ENCODE measurements at places on chromosomes 1 and 21.

DNA sequence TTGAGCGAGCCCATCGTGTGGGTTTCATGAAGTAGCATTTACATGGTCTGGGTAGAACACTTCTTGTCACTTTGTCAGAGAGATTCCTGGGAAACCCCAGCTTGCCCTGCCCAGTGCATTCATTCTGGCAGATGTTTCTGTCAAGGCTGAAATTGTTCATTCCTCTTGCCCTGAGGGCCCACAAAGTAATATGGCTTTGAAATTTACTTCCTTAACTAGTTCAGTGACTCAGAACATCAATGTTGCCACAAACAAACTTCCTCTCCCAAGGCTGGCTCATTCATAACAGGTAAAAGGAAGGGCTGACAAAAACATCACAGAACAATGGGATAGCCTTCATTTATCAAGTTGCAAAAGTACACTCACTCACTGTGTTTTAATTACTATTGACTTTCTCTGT is 5.0 kb upstream of the KIAA0040 start:
- DNase-seq = no peak

GRCh38 chr1:206672011-206672688 is 12.6 kb upstream of the MAPKAPK2 start:
- no peak for DNase-seq

DNA sequence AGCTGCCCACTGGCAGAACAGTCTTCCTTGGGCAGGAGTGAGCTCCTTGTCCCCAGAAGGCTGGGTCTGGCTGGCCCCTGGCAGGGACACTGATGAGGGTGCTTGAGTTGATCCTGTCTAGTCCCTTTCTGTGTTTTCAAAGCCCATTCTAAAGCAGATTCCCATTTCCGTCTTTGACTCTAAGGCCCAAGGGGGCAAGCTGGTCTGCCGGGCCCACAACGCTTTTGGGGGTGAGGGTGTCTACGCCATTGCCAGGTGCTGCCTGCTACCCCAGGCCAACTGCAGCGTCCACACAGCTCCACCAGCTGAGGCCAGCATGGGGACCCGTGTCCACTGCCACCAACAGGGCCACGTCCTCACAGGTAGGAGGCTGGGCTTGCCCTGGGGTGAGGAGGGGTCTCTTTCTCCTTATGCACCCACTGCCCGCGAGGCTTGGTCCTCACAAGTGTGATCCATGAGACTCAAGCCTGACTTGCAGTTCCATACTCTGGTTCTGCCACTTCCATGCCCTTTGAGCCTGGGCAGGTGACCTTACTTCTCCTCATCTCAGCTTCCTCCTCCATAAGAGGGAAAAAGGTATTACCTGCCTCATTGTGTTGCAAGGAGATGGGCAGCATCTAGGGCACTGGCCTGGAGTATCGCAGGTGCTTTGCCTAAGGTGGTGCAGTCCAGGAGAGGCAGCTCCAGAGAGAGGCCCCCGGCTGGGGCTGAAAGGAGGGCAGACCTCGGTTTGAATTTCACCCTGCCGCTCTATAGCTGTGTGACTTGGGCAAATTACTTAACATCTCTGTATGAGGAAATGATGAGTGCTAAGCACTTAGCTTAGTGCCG is 20.2 kb downstream of the PCSK9 start:
- DNase-seq = no peak

GRCh38 chr1:179126338-179127060 is 44.6 kb downstream of the TOR3A start:
- DNase-seq = no peak

DNA sequence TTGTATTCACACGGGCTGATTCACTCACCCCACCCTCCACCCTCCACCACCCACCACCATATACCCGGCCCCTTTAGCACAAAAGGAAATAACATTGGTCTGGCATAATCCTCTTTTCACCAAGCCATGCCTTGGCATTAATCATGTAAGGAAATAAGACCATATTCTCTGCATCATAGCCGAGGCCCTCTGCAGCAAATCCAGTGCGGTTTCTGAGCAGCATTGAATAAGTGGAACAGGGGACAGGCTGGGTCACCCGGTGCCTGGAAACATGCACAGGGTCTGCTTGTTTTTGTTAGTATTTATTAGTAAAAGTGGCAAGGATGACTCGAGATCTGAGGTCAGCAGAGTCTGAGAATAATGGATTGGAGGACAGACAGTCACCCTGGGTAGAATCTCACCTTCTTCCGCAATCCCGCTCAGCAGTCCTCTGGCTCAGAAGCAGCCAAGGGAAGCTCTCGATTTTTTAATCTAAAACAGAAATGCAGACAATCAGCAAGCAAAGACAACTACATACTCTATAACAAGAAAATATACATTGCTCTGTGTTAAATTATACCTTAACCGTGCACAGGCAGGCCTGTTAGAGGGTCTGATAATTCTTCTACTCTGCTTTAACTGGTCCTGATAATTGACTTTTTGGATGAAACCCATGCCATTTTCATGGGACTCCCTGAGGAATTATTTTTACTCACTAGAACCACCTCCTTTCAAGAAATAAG is 52.4 kb upstream of the CDC42BPA start:
- no peak for DNase-seq

DNA sequence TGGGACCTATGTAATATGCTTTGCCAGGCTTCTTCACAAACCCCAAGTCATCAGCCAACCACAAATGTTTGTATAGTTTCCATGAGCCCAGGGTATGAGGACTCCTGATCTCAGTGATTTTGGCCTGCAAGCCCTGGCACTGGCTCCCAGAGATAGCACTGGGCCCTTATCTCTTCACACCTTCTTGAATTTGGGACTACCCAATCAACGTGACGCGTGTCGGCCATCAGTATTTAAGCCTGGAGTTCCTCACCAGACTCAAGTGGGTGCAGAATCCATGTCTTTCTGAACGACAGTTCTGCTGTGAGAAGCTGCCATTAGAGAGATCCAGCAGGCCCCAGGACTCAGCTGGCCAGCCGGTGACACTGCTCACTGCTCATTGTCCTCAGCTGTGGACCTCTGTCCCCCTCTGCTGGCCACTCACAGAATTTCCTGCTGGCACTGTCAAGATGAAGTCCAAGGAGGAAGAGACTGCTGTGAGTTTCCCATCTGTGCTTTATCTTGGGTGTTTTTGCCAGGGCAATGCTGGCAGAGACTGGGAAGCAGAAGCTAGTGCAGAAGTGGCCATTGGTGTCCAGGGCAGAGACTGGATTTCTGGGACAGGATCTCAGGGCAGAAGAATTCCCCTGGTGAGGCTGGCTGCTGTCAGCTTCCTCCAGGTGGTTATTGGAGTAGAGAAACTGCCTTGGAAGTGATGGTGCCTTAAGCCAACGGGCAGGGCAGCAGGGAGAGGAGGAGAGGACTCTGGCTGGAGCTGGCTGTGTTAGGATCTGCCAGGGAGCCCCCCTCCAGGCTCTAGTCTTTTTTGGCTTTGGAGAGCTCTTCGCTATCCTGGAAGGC is 28.4 kb downstream of the TMCC2 start:
- peak; percentile 75 for DNase-seq

- no peak for DNase-seq
These were observed 136.5 kb downstream of the FGGY start for GRCh38 chr1:59433440-59433813.

DNA sequence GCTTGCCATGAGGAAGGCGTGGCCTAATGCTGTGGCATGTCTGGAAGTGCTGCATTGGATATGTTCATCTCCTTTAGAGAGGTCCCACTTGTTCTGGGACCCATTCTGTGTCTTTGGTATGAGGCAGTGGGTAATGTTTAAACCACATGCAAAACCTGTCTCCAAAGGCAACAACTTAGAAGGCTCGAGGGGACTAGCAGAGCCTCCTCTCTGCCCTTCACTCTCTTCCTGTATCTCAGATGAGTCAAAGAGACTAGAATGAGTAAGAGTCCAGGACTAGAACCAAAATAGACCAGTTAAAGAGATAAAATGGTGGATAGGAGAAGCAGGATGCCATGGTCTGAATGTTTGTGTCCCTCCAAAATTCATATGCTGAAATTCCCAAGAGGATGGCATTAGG is 220.8 kb upstream of the KIAA0040 start:
- no peak for DNase-seq

DNA sequence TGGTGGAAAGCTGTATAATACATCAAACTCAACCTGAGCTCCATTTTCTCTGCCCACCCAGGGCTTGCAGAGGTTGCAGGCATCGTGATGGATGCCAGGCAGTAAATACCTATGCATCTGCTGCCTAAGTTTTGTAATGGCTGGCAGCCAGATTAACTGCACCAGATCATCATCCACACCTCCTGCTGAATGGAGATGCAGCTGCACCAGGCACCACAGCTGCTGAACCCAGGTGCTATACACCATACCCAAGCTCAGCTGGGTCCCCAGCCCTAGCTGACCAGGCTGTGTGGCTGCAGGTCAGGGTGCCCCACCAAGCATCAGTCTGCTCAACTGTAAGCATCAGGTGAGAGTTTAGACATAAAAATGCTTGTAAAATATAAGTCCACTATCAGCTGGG is 6.7 kb upstream of the SNAPIN start:
- no peak for DNase-seq
